ENCODE measurements at places on chromosomes 12 and 14.

- no peak for DNase-seq
Observed at GRCh38 chr12:51536159-51536558, 54.9 kb upstream of the SCN8A start.

GRCh38 chr14:34199585-34199984 is 248.7 kb upstream of the EGLN3 start:
- no peak for DNase-seq

DNA sequence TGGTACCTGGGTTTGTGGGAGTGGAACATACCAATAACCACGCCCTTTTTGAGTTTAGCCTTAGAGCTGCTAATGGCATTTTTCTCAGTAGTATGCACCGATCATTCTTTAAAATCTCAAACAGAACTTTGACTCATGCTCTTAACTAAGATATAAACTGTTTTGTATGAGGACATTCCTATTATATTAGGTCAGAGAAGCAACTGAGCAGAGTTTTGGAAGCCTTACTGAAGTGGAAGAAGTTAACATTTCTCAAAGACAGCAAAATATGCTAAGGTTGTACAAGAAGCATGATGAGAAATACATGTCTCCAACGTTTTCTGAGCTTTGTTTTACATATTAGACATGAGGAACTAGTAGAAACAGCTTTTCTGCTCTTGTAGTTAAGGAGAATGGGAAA is 819.2 kb downstream of the FSCB start:
- no peak for DNase-seq

DNA sequence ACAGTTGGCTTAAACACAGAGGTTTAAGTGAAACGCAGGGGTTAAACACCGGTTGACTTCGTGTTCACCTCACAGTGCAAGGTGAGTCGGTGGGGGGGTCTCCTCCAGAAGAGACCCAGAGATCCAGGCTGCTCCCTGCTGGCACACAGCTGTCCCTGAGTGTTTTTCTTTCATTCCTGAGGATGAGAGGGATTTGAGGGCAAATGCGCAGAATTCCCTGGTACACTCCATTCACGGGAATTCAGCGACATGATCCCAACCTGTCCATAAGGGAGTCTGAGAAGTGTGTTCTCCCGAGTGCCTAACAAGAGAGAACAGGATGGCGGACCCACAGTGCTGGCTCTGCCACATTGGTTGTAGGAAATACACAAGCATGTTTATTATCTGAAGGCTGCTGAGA is 107.2 kb upstream of the ESRRB start:
- DNase-seq: no peak

- no peak for DNase-seq
Observed at GRCh38 chr12:26219736-26220135, 24.4 kb downstream of the SSPN start.
